ENCODE measurements at places on chromosomes 5 and 9.

GRCh38 chr5:171588790-171589189, 169.3 kb downstream of the FGF18 start:
- no peak for DNase-seq

DNA sequence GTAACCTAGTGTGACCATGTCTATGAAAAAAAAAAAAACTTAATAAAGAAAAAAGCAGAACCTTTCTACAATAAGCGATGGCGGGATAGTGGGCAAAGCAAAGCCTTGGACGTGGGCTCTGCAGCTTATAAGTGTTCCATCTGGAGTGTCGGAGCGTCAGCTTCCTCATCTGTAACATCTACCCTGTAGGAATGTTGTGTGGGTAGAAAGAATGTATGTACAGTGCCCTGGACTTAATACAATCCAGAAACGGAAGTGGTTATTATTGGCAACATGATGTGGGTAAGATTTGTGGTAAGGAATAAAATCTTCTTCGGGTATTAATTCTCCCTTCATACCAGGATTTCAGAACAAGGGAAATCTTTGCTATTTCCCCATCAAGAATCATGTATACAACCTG, 66.5 kb downstream of the SEMA5A start:
- no peak for DNase-seq

- no peak for DNase-seq
Observed at GRCh38 chr9:97695995-97696802, 941 bp downstream of the XPA start.

- no peak for DNase-seq
Observed at GRCh38 chr5:36230151-36230790, 11.5 kb downstream of the NADK2 start.

GRCh38 chr5:97422678-97423077, 239.6 kb upstream of the RIOK2 start:
- DNase-seq, result no peak

DNA sequence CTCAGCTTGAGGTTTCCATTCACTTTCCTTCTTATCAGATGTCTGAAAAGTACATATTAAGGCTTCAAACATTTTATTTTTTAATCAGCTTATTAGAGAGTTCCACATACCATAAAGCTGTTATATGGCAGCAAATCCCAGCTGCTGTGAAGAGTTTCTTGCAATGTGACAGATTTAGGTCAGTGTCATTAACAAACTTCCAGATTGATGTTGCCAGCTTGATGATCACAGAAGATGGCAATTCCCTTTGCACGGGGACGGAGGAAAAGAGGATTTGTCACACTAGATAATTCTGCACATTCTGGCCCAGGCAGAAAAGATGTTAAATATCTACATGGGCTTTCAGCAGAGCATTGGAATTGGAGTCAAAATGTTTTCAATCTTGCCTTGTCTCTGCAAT, 215.8 kb downstream of the BRINP1 start:
- no peak for DNase-seq

DNA sequence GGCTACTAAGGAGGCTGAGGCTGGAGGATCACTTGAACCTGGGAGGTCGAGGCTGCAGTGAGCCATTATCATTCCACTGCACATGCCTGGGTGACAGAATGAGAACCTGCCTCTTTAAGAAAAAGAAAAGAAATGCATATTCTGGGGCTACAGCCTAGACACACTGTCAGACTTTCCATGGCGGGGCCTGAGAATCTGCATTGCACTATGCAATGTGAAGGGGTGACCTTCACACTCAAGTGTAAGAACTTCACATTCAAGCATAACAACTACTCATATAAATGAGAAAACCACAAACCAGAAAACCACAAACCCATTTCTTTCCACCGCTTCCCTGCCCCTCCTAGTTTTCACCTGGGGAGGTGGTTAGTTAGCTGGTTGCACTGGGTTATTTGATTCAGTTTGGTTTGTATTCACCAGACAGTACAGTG, 18.0 kb upstream of the FBP2 start:
- no peak for DNase-seq

- no peak for DNase-seq
Observed at GRCh38 chr9:91162784-91163443, 198.8 kb downstream of the AUH start.

GRCh38 chr5:35198686-35199085, 31.6 kb downstream of the PRLR start:
- DNase-seq, result no peak

DNA sequence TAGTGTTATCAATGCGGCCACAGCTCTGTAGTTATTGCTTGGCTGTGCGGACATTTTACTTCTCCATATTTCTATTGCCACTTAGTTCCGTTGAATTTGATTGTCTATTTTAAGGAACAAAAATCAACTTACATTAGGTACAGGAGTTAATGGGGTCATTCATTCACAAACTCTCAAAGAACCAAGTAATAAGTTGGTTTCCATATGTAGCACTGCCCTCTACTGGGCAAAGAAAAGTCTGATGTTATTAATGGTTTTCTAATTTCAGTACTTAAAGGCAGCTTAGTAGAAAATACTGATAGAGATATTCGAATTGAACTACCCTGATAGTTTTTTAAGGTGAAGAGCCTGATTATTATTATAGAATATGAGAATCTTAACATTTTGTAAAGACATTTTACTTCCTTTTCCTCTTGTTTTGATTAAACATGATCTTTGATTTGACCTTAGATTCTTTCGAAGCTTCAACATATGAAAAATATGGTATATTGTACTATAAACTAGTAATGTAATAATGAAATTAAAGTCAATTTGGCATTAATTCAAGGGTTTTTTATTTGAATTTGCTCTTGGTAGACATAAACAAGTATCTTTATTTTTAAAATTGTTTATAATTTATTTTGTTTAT, 119.5 kb upstream of the CTNND2 start:
- no peak for DNase-seq

DNA sequence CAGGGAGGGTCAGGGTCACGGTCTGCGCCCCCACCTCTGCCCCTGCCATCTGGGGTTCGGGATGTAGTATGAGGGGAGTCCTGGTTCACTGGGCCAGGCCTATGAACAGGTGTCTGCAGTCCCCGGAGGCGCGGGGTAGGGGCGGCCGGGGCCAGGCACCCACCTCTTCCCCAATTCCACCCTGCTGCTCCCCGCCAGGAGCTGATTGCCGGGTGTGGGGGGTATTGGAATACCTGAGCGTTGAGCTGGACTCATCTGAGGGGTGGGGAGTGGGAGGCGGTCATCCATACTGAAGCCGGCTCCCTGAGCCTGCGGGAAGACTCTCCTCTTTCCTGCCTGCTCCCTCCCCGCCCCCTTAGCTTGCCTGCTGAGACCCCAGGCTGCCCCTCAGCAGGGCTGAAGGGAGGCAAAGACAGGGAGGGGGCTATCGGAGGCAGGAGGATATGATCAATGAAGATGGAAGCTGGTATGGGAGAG, 679 bp downstream of the SLC6A7 start:
- DNase-seq, result no peak

DNA sequence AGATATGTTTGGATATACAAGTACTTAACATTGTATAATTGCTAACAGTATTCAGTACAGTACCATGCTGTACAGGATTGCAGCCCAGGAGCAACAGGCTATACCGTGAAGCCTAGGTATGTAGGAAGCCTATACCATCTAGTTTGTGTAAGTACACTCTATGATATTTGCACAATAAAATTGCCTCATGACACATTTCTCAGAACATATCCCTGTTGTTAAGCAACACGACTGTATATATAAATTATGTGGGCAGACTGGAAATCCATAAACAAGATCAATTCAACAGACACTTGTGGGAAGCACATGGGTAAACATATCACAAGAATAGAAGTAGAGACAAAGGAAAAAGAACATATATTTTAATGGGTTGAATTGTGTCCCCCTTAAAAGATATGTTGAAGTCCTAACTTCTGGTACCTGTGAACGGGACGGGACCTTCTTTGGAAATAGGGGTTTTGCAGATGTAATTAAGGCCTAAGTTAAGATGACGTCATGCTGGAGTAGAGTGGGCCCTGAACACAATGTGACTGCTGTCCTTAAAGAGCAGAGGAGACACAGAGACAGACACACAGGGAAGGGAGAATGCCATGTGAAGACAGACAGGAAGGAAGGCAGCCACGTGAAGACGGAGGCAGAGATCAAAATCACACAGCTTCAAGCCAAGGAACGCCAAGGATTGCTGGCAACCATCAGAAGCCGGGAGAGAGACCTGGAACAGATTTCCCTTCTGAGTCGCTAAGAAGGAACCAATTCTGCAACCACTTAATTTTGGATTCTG, 76.3 kb downstream of the SCAI start:
- no peak for DNase-seq

GRCh38 chr9:96567203-96567700, 52.4 kb downstream of the CDC14B start:
- no peak for DNase-seq

DNA sequence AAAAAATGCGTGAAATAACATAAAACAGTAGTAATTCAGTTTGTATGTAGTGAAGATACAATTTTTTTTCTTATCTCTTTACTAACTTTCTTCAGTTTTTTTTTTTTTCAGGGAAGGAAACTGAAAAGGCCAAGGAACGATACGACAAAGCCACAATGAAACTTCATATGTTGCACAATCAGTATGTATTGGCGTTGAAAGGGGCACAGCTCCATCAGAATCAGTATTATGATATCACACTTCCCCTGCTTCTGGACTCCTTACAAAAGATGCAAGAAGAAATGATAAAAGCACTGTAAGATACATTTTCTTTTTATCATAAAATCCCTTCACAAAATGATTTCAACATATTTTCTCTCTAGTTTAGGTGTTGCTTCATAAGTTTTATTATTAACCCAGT, 120.0 kb downstream of the FER start:
- DNase-seq, result no peak

- no peak for DNase-seq
Observed at GRCh38 chr5:112549605-112550166, 130.6 kb upstream of the EPB41L4A start.

- DNase-seq, result peak; percentile 16
Observed at GRCh38 chr9:15416880-15417279, 5.8 kb upstream of the SNAPC3 start.

- no peak for DNase-seq
Observed at GRCh38 chr5:114367029-114367428, 5.2 kb downstream of the KCNN2 start.

DNA sequence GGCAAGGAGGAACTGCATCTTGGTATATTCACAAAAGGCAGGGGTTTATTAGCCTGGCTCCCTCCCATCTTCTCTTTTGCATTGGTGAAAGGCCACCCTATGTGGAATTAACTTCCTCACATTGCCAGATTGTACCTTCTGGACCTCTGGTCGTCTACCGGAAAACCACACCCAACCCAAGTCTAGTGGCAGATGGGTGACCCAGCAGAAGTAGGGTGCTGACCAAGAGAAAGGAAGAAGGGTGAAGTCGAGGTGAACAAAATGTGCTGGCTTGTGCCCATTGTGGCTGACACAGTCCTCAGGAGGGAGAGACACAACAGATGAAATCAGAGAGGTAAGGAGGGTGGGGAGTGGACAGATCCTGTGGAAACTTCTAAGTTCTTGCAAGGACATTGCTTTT, 39.8 kb upstream of the DAP start:
- DNase-seq, result no peak

DNA sequence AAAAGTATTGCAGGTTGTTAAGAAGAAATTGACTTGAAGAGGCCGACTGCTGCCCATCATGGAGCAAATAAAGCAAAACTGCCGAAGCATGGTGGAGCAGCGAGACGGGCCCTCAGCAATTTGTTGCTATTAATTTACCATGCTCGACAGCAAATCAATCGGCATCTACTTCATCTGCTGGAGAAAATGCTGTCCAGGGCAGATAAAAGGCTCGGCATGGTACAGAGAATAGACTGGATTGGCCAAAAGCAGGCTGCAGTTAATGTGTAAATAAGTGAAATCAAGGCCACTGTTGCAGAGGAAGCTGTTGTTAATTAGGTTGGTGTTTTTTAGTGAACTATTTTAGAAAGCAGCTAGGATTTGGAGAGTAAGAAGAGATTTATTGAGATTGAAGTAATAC, 8.3 kb downstream of the TLE4 start:
- no peak for DNase-seq

DNA sequence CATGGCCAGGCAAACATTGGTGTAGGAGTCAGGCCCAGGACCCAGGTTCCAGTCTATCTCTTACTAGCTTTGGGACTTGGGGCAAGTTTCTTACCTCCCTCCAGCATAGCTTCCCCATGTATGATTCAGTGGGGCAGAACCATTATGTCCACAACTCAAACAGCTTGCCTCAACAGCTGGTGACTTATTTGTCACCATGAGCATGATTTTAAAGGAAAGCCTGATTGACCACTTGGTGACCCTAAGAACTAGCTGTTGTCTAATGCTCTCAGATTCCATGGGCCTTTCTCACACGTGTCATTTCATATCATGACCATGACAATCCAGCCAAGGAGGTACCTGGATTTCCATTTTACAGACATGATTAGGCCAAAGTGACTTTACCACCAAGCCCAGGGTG, 126.4 kb downstream of the TTLL11 start:
- no peak for DNase-seq

DNA sequence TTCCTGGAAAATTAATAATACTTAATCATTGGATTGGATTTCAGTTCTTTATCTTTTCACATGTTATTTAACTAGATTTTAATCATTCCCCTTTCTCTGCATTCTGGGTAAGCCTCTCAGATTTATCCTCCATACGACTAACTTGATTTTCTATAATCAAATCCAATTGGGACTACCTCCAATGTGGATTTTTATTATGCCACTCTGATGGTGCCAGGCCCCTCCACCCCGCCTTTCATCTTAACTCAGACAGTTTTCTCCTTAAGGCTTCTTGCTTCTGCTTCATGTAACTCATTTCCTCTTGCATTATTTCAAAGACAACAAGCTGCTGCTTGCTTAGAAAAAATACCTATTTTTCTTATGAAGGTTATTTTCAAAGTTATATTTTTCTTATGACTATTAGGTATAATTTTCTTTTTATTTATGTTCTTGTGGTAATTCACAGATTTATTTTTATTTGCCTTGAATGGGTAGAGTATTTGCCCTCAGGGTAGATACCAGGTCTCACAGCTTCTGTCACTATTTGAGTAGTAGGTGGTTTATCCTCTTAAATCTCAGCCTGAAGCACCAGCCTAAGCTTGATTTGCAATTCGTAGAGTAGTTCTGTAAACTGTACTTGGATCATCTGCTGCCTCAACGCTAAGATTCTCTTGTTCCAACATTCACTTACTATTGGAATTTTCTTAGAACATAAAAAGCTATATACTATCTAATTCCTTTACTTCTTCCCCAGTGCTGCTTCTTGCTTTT, 659.0 kb upstream of the ARRDC3 start:
- DNase-seq, result no peak

DNA sequence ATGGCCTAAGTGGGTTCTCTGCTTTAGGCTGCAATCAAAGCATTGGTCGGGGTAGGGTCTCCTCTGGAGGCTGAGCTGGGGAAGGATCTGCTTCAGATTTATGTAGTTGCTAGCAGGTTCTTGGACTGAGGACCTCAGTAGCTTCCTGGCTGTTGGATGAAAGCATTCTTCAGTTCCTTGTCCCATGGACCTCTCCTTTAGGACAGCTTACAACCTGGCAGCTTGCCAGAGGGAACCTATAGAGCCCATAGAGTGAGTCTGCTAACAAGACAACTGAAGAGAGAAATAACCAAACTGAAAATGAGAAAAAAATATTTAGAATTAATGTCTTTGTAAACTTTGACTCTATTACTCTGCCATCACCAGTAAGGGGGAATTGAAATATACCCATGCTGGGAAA, 12.4 kb downstream of the MRPS30 start:
- no peak for DNase-seq

Data from naive B cell (primary cell).